Activated gamma-delta T cell treated with anti-CD3 and anti-CD28 coated beads, Interleukin-2, amount 50 U/mL, for 16 hours (primary cell): ENCODE measurements at places on chromosomes 12 and 14.

GRCh38 chr14:56752428-56752827, 57.9 kb downstream of the OTX2 start:
- no peak for DNase-seq

- DNase-seq, result no peak
Measured at GRCh38 chr14:19801118-19801464, 2.5 kb upstream of the OR4N2 start.

- no peak for DNase-seq
Measured at GRCh38 chr12:80598004-80598606, 109.3 kb upstream of the MYF6 start.

DNA sequence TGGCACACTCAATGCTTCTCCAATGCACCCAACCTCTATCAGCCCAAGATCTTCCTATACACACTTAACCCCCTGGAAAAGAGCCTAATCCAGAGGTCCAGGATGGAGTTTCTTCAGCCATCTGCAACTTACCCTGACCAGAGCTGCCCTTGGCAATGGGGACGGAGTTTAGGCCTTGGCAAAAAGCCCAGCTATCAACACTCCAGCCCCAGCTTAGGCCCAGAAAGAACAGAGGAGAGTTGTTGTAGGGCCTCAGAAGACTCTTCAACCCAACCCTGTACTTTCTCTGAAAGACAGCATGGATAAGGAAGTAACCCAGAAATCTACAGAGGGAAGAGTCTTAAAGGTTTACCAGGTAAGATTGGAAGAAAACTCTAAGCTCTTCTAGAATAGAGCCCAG, 219.3 kb upstream of the PELI2 start:
- DNase-seq, result no peak

DNA sequence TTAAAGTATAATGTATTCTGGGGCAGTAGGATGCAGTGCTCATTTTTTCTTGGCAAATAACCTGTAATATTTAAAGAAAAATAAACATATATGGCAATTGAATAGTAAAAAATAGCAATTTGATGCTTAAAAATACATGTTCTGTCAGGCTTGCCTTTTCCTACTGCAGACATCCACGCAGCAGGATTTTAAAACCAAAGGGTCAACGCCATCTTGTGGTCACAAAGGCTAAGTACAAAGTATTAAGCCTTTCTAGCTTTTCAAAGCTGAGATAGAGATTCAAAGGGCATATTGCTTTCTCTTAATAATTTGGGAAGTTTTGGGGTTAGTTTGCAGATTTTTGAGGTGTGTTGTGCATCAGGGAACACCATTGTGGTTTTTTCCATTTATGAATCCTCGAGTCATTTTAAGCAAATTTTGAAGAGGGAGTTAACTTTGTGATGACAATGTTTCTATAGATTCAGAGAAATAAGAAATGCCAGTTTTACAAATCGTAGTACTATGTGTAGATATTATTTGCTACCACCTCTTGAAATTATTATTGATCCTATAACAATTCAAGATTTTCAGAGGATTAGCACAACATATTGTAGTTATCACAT, 4.7 kb upstream of the CCER1 start:
- DNase-seq, result no peak

- no peak for DNase-seq
Measured at GRCh38 chr14:72515779-72516770, 377.8 kb downstream of the DPF3 start.

DNA sequence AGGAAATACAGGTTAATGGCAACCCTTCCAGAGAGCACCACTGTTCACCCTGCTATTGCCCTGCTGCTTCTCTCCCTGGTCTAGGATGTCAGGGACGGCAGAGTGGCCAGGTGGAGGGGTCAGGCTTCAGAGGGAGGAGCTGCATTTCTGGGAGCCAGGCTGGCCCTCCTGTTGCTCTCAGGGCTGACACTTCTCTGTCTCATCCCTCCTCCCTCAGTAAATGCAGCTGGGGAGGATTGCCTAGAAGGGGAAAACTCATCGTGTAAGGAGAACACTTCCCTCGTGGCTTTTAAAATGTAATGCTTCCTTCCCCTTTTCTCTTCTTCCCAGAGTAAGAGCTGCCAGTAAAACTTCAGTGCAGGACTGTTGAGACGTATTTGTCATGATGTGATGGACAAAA, 20.8 kb downstream of the SUSD6 start:
- no peak for DNase-seq

GRCh38 chr12:12564911-12565310, 2.2 kb upstream of the DUSP16 start:
- DNase-seq, result no peak

GRCh38 chr14:93317210-93317874, 15.5 kb downstream of the BTBD7 start:
- no peak for DNase-seq
